ENCODE measurements at places on chromosomes 16 and 17.

DNA sequence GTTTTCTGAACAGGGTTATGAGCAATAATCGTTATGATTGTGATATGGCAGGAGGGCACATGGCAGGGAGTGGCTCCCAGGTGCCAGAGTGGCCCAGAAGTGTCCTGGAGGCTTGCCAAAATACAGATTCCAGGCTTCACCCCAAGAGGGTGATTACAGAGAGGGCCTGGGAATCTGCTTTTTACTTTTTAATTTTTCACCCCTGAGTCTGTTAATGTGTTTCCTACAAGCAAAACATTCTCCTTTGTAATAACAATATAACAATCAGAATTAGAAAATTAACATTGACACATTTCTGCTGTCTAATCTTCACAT lies 212.4 kb downstream of the SNX29 start:
- no peak for DNase-seq

GRCh38 chr16:3518292-3518985 lies 17.6 kb downstream of the CLUAP1 start:
- DNase-seq, result no peak

GRCh38 chr17:81509207-81509971 lies 3.2 kb downstream of the ACTG1 start:
- DNase-seq, result no peak

DNA sequence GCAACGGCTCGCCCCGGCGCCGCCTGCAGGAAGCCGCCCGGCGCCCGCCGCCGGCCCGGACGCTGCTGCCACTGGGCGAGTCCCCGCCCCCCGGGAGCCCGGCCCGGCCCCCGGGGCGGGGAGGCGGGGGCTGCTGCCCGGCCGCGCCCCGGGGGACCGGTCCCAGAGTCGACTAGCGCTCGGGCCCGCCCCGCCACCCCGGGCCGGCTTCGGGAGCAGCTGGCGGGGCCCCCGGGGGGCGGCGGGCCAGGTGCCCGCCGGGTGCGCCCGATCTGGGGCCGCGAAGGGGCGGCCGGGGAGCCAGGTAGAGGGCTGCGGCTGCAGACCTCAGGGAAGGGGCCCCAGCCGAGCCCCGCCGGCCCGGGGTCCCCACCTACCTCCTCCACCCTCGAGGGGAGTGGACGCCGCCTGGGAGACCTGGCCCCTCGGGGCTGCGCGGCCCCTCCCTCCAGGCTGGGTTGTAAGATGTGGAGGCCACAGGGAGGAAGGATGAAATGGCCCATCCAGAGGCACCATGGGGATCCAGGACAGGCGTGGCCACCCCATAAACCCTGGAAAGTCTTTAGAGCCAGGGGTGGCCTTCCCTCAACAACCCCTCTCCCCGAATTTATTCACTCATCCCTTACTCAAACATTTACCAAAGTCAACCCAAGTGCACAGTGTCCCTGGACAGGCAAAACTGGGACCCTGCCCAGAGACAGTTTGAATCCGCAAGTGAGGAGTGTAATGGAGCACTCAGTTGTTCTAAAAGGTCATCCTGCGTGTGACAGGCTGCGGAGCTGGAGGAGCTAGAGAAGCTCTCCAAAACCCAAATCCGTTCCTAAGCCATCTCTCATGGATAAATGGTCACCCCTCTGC lies at the start of gene CDYL2:
TSS of gene CDYL2 (minus strand) at position 73 of the 858 bp plus-strand sequence. CDS start 425 bp downstream, outside the sequence.
- peak; percentile 8 for DNase-seq

DNA sequence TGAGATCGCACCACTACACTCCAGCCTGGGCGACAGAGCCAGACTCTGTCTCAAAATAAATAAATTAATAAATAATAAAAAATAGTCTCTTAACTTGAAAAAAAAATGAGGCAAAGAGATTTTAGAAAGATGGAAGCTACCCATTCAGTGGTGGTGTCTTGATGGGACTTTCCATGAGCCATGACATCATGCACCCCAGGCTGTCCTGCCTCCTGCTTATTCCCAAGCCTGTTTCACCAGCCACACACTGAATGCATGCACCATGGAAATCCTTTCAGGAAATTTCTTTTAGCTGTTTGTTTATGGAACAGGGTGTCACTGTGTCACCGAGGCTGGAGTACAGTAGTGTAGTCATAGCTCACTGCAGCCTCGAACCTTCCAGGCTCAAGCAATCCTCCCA lies 8.9 kb upstream of the DLX3 start:
- DNase-seq, result no peak

- DNase-seq, result no peak
Measured at GRCh38 chr17:76562734-76563148, 22.9 kb downstream of the PRCD start.

DNA sequence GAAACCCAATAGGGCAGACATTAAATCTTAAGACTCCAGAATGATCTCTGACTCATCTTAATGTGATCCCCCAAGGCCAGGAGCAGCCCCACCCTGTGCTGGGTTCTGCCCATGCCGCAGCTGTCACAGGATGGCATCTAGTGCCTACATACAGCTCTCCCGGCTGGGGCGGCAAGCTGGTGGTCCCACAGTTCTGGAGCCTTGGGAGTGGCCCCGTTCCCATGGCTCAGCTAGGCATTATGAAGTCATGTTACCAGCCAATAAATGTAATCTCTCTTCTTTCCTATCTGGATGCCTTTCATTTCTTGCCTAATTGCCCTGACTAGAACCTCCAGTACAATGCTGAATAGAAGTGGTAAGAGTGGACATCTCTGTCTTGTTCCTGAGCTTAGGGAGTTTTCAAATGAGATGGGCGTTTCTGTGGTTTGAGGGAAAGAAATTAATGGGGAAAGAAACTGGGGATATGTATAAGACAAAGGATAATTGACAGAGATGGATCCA lies 95.7 kb upstream of the DNAH17 start:
- no peak for DNase-seq

Data from effector memory CD8-positive, alpha-beta T cell (primary cell).